ENCODE measurements at places on chromosomes 13 and 19.

DNA sequence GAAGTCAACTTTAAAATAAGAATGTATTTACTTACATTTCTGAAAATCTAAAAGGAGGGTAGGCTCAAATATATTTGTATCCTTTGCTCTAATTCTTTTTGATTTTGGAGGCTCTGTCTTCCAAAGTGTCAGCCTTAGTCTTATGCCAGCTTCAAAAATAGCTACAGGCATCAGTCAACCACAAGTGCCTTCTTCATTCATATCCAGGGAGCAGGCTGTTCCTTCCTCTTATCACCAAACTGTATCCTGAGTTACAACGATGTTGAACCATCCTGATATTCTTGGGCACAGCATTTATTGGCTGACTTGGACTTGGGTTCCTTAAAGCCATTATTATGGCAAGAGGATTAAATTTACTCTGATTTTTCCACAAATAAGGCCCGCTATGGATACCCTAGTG, 1161.3 kb downstream of the PCDH17 start:
- no peak for DNase-seq

DNA sequence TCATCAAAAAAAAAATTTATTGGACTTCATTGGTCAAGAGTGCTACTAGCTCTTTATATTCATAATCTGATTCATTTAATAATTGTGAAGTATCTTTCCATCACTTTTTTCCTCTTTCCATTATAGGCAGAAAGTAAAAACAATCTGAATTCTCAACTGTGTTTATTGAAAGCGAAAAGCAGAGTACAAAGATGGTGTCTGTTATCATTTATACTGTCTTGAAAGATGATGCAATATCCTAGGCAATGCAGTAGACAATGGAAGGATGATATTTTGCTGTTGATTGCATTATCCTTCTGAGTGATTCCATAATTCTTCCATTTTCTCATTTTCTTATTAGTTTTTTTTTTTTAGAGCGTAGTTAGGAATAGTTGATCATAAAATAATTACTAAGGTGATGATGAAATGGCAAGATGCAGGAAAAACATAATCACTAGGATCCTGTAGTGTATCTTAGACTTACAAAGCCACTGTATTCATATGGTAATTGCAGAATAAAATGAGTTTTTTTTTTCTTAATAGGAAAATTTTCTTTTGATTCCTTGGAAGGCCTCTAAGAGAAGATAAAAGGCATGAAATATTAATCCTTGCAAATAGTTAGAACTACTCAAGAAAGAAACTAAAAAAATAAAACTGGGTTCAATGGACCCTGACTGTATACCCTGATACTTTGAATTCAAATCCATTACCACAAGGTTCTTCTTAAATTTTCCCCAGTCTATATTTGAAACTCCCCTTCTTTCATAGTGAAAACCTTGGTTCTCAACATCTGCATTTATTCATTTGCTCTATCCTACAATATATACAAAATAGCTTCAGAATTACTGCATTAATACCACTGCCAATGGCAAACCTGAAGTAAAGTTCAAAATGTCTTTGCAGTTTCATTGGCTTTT, 11.6 kb downstream of the URI1 start:
- no peak for DNase-seq

GRCh38 chr13:111315347-111315995, 5.0 kb upstream of the TEX29 start:
- no peak for DNase-seq

DNA sequence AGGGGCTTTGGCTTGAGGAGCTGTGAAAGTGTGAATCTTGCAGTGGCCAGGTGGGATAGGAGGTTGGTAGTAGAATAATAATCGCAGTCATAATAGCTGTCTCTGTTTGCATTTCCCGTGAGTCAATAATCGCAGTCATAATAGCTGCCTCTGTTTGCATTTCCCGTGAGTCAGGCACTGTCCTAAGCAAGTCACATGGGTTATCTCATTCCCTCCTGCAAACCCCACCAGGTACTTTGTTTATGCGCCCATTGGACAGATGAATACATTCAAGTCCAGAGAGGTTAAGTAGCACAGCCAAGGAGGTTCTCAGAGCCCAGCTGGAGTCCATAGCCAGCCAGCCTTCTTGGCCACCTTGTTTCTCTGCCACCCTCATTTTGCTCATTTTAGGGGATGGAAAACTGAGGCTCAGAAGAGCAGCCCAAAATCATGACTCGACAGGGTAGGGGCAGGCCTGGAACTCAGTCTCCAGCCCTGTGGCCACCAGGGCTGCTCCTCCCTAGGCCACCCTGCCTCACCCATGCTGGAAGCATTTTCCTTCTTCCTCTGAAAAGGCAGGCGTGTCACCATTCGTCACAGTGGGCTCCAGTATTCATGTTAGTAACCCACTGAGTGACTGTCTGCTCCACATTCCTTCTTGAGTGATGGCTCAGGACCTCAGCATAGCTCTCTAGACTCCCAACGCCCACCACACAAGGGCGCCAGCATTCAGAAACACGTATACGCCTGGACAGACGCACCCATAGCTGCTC, 206.2 kb downstream of the URI1 start:
- DNase-seq = no peak

GRCh38 chr13:95226932-95227695, 74.1 kb downstream of the ABCC4 start:
- no peak for DNase-seq

GRCh38 chr19:8004723-8005513, 523 bp downstream of the ELAVL1 start:
- DNase-seq = no peak

DNA sequence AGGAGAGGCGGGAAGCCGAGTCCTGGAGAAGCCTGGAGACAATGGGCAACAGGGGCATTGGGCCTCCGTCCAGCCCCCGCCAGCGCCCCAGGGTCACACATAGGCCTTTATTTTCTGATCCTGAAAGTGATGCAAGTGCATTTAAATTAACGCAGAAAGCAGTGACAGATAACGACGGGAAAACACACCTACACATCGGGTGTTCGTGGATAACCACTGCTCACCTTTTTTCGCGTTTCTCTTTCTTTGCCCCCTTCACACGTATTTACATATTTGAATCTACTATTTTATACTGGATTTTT, 30.4 kb upstream of the GRTP1 start:
- no peak for DNase-seq

DNA sequence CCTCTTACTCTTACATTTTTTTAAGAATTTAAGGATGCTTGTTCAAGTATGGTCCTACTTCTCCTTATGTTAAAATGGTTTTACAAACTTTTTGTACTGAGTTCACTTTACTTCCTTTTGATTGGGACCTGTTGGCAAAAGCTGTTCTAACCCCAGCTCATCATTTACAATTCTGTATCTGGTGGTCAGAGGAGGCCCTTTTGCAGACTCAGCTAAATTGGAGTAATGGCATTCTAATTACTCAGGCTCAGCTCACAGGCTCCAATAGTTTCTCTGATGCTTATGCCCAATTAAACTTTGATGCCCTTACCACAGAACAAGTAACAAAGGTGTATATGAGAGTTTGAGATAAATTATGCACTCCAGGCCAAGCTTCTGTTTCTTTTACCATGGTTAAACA, 1632.0 kb downstream of the UQCRFS1 start:
- no peak for DNase-seq

GRCh38 chr13:105798541-105798940, 736.9 kb downstream of the EFNB2 start:
- DNase-seq = no peak
